ENCODE measurements at places on chromosomes 2 and 18.
A peak's percentile ranks its signal among the peaks of the same experiment; 100 is the strongest.

- DNase-seq, result no peak
These were observed 1999.1 kb upstream of the CELF4 start for GRCh38 chr18:39564716-39565115.

GRCh38 chr2:238290091-238290509, 1.7 kb upstream of the PER2 start:
- DNase-seq, result no peak

DNA sequence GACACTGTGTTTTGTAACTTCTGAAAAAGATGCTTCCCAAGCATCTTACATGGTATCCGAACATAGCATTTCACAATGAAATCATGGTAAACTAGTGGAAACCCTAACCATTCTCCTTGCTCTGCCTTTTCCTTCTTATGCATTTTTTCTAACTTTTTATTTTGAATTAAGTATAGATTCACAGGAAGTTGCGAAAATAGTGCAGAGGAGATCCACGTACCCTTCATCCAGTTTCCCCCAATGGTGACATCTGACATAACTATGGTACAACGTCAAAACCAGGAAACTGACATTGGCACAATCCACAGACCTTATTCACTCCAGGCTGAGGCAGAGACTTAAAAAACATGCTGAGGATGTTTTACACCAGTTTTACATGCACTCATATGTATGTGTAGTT, 38.3 kb downstream of the AAK1 start:
- DNase-seq, result no peak

DNA sequence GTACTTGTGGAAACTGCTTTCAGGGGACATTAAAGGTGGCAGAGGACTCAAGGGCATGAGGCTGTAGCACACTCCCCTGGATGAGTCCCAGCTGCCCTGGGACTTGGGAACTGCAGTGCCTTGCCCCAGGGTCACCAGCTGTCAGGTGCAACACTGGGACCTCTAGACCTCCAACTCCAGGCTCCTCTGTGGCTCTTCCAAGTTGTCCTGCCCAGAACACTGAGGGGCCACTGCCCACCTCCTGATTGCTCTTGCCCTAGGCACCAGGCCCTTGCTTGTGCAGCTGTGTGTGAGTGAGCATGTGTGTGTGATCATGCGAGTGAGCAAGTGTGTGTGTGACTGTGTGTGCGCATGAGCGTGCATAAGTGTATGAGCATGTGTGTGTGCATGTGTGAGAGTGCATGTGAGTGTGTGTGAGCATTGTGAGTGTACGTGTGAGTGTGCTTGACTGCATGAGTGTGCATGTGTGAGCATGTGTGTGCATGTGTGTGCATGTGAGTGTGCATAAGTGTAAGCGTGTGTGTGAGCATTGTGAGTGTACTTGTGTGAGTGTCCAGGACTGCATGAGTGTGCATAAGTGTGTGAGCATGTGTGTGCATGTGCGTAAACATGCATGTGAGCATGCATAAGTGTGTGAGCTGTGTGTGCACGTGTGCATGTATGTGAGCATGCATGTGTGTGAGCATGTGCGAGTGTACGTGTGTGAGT, 301.5 kb downstream of the NDUFA10 start:
- DNase-seq, result no peak

DNA sequence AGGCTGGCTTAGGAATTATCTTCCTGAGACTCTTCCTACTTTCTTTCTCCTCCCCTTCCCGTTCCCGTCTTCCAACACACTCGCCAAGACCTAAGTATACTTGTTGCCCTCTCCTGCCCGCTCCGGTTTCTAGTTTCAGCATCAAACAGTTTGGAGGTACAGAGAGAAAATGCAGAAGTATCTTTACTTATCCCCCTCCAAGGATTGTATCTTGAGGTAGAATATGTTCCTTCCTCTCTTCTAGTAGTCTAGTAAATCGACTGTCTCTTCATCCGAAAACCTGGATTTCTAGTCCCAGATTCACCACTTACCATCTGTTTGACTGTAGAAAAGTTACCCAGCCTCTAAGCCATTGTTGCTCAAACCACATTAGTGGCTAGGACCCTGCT, 755 bp downstream of the EIF4E2 start:
- DNase-seq, result no peak

DNA sequence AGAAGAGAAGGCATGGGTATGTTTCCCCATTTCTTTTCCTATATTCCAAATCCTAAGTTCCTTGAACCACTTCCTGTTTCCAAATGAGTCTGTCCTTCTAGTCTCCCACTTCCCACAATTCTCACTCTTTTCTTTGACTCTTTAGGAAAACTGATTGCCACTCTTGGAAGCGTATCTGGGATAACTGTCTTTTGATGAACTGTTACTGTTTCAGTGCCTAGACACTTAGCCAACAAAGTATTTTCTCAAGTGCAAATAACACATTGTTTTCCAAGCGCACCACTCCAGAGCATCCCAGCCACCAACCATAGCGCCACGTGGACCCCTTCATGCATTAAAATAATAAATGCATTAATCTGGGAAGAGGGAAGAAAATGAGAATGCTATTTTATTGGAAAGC, 342.8 kb downstream of the MTX2 start:
- DNase-seq, result no peak

DNA sequence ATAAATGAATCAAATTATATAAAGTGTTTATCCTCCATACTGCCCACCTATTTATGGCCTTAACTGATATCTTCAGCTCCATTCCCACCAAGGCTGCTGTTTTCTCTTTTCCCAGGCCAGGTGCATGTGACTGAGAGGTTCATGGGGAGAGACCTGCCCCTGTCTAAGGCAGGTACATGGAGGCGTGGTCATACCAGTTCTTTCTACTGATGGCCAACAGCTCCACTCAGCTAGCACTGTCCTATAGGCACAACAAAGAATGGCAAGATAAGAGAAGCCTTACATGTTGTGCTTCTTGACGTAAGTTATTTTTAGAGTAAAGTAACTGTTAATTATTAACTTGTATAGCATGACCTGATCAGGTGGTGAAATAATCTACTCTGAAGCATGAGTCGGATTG, 16.8 kb downstream of the AKAIN1 start:
- DNase-seq, result no peak

GRCh38 chr2:76953733-76954347, 568.3 kb downstream of the LRRTM4 start:
- no peak for DNase-seq

DNA sequence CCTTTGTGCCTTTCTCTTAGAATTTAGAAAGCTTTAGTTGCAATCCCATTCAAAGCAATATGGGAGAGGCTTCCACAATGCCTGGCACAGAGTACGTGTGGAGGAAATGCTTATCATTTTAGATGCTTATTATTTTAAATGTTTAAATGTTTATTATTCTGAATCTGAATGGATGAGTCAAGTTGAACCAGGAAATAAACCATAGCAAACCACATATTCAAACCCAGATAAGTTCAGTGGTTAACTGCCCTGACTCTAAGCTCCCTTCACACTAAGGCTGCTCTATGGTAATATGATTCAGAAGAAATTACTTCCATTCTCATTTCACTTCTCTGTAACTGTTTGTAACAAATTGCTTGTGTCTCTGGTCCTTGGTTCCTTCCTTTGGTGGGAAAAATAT, 5.2 kb upstream of the PPP4R1 start:
- no peak for DNase-seq

- DNase-seq, result no peak
These were observed 45.2 kb upstream of the RAB6C start for GRCh38 chr2:129934044-129934822.

- DNase-seq, result no peak
These were observed 4.8 kb upstream of the ID2 start for GRCh38 chr2:8676921-8677645.

DNA sequence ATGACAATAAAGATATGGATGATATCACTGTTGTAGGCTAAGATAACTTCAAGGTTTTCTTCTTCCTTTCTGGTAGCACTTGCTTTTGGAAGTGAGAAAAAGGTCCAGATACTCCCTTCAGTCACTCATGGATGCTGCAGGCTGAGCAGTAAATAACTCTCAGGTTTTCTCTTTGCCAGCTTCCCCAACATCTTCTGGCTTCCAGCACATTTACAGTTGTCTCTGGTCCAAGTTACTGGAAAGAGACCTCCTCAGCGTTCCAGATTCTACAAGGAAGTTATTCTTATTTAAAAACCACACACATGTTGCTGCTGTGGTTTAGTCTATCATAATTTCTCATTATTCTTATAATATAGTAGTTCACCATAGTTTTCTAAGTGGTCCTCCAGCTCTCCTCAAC, 383.4 kb downstream of the PLCL1 start:
- no peak for DNase-seq

DNA sequence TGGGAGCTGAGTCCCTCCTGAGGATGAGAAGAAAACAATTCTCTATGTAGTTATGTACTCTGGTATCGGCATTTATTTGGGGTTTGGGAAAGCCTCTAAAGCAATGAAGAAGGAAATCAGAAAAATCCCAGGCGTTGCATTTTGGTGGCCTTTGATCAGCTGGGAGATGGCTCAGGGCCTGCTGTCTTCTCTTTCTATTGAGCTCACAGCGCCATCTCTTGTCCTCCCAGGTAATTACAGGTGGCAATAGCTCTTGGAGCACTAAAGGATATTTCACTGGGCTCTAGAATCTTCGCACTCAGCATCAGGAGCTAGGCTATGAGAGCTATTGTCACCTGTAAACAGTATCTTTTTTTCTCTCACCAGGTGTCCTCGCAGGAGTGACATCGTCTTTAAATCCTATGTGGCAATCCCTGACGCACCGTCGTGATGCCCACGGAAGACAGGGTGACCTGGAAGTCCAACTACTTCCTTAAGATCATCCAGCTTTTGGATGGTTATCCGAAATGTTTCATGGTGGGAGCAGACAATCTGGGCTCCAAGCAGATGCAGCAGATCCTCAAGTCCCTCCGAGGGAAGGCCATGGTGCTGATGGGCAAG, 76.1 kb upstream of the PMAIP1 start:
- no peak for DNase-seq

DNA sequence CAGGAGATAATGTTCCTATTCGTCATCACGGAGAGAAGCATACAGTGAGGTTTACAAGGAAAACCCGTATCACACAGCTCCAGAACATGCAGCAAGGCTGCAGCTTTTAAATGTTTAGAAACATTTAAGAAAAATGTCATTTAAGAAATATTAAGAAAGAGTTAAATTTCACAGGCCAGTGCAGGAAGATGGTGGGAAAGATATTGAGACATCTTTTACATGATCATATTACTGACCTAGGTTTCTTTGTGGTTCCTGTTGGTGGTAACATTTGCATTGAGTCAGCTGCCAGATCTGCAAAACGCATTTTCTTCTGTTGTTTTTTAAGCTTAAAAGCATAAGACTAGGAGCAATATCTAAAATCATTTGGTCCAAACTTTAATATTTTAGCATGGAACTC, 44.9 kb downstream of the CPO start:
- no peak for DNase-seq

- no peak for DNase-seq
These were observed 356.6 kb downstream of the SPAG16 start for GRCh38 chr2:213640738-213641425.

DNA sequence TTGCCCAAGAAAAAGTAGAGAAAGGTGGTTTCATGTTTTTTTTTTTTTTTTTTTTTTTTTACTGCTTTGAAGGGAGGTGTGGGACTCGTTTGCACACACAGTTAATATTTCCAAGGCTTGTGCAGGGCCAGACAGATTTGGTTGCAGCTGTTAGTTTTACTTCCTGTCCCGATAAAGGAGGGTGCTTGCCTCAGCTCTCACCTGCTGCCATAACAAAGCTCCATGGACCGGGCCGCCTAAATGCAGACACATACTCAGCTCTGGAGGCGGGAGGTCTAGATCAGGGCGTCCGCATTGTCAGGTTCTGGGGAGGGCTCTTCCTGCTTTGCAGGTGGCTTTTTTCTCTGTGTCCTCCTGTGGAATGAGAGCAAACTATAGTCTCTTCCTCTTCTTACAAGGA, 69.9 kb downstream of the ODC1 start:
- no peak for DNase-seq

DNA sequence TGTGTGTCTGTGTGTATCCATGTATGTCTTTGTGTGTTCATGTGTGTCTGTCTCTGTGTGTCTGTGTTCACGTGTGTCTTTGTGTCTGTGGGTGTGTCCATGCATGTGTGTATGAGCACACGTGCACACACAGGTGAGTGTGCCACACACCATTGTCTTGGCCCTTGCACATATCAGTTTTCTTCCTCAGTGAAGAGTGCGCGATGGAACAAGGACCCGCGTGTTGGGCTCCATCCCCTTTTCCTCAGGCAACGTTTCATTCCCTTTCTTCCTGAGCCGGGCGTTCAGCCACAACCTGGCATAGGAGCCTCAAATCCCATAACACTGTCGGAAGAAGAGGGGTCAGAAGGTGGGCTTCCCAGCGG, 74.3 kb downstream of the PTGR3 start:
- DNase-seq, result no peak

DNA sequence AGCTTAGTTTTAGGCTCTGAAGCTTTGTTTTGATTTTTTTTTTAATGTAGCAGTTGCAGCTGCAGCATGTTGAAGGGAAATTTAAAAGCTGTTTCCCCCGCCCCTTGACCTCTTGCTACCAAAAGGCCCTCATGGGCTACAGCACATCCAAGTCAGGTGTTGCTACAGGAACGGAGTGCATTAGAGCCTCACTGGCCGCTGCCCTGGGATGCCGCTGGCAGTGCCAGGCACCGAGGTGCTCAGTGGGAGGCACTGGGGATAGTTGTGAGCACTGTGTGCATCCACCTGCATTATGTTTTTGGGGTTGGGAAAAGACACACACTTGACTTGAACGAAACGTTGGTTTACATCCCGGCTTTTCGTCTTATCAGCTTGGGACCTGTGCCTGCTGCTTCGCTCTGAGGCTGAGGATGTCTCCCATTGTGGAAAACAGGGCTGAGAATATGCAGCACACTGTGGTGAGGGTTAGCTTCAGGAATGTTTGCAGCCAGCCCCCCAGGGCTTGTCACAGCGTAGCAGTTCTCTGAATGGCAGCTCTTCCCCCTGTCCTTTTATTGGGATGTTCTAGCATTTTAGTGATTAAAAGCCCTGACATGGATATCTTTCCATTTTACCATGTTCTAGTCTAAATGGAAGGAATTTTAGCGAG, 24.1 kb downstream of the DCDC2C start:
- DNase-seq, result no peak

- no peak for DNase-seq
These were observed 15.0 kb upstream of the SERPINB3 start for GRCh38 chr18:63676526-63677323.

DNA sequence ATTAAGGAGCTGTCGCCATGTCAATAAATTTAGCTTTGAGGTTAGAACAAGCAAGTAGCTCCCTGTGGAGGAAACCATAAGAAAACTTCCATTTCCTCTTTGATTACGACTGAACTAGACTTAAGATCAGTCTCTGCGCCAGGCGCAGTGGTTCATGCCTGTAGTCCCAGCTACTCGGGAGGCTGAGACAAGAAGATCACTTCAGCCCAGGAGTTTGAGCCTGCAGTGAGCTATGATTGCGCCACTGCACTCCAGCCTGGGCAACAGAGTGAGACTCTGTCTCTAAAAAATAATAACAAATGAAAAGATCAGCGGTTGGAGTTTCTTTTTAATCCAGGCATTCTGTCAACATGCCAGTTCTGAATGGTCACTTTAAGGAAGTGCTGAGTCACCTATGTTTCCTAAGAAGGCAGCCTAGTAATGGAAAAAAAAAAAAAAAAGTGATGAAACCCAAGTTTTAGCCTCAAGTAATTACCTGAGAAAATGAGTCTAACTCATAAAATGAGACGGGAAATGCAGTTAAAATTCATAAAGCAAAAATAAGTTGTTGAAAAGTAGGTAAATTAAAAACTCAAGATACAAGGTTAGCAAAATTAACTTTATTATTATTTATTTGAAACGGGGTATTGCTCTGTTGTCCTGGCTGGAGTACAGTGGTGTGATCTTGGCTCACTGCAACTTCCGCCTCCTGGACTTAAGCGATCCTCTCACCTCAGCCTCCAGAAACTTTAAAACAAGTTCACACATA, 10.2 kb downstream of the C18orf32 start:
- peak; percentile 79 for DNase-seq

- no peak for DNase-seq
These were observed 15.0 kb upstream of the CAB39 start for GRCh38 chr2:230697676-230698075.

All from AG09309 (cell line).